ENCODE measurements at places on chromosomes 13 and 19. TPM values are rescaled to one million over a fixed set of nuclear protein-coding genes. Genes with fewer than 3 reads are reported as not detected.

DNA sequence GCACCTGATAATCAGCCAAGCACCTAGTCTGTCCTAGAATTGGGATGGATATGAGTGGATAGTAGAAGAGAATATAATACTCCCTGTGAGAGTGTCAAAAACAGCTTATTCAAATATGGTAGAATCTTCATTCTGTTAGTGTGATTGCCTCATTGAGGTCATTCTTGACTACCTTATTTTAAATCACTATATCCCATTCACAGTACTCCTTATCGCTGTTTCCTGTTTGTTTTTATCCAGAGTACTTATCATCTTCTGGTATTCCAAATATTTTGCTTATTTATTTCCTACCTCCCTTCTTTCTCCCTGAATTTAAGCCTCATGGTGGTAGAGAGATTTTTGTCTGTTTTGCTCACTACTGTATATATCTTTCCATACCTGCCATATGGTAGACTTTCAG, 9.9 kb downstream of the NDFIP2 start:
- no peak for DNase-seq

- DNase-seq, result peak; percentile 84
Measured at GRCh38 chr19:11481534-11482383, 913 bp upstream of the ELAVL3 start.

- DNase-seq, result no peak
Measured at GRCh38 chr13:94291631-94292322, 187.7 kb downstream of the DCT start.

Gene LRRC4B
- 1.6 TPM for total RNA-seq

Gene HIPK4
- 0.19 TPM for total RNA-seq

Gene LPAR6
- 44.2 TPM for total RNA-seq

All from spleen (tissue), 13 donors.